ENCODE measurements at places on chromosomes 3 and 15.

DNA sequence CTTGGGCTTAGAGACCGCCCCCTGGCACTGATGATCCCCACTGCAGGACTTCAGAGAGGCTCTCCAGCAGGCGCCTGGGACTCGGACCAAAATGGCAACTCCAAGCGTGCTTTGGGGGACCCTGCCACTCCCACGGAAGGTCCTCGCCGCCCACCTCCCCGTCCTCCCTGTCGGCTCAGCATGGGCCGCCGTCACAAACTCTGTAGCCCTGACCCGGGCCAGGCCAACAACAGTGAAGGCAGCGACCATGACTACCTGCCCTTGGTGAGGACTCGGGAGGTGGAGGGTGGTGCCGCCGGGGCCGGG is 7.7 kb downstream of the ALG3 start:
- DNase-seq = no peak

GRCh38 chr3:10520072-10520471 is 14.7 kb upstream of the ATP2B2 start:
- DNase-seq = no peak

DNA sequence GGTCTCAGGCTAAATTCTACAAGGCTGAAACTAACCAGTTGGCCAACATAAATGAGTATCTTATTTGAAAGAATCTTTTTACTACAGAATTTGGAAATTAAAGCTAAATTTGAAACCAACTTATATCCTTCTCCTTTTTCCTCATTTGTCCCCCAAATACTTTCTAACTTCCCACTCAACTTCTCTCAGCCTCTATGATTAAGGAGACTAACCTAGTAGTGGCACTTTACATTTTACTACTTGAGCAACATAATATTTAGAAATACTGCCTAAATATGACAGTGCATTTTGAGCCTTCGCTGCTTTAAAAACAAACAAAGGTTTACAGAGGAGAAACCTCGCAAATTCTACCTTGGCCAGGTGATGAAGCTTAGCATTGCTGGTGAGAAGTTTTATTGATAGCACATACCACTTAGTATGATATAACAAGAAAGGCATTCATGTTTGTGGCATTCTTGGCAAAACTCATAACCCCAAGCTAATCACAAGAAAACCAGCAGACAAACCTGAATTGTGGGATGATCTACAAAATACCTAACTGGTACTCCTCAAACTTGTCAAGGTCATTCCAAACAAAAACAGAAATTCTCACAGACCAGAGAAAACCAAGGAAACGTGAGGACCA is 432.1 kb upstream of the CFAP20DC start:
- DNase-seq = no peak

DNA sequence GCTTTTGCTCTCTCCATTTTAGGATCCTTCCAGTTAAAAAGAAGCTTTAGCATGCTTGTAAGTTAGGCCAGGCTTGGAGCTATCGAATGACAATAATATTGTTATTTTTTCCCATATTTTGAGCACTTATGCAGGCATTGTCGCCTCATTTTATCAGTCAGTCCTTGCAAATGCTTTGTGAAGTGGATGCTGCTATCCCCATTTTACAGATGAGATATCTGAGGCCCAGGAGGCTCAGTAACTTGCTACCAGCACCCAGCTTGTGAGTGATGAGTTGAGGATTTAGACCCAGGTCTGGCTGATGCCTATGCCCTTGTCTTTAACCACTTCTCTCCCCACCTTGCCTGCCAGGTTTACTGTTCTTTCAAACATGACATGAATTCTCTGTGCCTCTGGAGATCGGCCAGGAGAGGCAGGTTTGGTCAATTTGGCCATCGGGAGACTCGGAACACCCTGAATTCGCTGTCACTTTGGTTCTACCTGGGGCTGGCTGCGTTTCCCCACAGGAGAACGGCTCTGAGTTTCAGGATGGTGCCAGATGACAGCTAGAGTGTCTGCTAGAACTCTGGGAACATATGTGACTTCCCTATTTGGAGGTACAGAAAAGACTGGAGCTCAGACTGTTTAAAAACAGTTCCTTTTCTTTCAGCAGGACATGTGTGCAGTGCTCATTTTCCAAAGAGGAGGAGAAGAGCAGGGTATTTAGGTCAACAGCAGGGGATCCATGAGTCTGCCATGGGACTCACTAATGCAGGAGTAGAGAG is 25.5 kb upstream of the ZNF710 start:
- no peak for DNase-seq

- DNase-seq = no peak
Observed at GRCh38 chr3:183692436-183692835, 5.2 kb upstream of the YEATS2 start.

GRCh38 chr3:123722021-123722420 is 137.2 kb upstream of the HACD2 start:
- no peak for DNase-seq

GRCh38 chr3:177333533-177334520 is 136.5 kb upstream of the TBL1XR1 start:
- no peak for DNase-seq

- no peak for DNase-seq
Observed at GRCh38 chr3:139044366-139045210, at the start of gene PRR23C. PRR23C (minus strand) TSS chr3:139044892; CDS start chr3:139044620, 272 bp downstream.

DNA sequence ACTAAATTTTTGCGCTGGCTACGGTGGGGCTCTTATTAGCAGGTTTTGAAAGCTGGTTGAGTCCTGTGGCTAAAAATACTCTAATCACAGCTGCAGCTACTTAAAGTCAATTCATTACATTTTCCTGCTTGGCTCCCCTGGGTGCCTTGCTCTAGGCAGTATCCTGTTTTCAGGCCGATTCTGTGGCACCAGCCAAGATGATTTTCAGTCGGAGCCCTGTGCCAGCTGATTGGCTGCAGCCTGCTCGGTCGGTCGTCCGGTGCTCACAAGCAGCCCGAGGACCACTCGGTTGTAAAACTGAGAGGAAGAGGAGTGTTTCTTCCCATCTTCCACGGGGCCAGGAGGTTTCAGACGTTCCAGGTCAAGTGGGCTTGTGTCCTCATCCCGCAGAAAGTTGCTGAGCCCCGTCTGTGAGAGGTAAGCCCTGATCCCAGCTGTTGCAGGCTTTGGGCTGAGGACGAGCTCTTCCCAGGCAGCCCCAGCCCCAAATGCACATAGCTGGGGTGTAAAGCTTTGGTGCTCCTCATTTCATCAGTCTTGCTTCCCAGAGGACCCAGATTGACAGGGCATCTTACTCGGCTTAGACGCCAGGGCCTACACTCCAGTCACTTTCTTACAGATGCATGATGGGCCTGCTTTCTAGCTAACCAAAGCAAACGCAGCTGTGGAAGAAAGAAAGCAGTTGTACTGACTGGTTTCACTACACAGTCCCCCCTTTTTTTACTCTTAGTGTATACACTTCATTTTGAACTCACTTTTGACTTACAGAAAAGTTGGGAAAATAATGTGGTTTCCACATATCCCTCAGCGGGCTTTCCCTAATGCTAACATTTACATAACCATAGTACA is 15.9 kb downstream of the LYSMD4 start:
- DNase-seq = no peak

DNA sequence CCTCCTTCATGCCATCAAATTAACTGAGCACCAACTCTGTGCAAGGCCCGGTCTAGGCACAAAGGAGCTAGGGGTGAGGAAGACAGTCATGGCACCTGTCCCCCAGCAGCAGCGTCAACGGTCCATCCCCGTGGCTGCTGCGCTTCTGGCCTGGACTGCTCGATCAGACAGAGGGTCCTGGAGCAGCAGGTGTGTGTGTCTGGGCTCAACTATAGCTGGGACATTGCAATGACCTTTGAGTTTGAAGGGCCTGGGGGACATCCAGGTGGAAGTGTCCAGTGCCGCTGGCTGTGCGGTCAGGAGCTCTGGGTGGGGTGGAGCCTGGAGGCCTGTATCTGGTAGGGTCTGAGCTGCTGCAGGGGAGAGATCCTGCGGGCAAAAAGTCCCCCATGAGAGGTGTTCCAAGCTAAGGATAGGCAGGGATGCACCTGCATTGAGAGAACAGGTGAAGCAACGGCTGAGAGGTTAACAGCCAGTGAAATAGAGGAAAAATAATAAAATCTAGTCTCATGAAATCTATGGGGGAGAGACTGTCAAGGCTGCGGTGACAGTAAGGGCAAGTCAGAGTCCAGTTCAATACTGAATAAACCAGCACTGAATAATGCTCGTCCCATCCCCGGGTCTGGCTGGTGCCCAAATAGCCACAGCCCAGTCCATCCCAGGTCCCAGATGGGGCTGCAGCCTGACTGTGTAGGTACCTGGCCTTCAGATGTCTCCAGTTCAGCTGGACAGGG is 25.4 kb upstream of the SLC41A3 start:
- no peak for DNase-seq

DNA sequence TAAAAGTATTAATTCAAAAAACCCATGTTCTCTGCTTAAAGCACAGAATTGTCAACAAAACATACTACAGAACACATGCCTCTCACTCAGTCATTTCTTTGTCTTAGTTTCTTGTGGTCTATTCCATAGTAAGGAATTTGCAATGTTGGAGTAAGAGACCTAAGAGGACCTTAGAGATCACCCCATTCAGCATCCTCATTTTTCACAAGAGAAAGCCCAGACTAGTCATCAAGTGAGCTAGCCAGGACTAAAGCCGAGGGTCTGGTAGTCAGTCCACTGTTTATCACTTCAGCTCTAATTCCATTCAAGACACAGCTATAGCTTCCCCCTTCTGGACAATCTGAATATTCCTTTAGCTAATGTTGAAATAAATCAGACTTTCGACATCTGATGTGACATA is 601.1 kb downstream of the FHIT start:
- DNase-seq = no peak

DNA sequence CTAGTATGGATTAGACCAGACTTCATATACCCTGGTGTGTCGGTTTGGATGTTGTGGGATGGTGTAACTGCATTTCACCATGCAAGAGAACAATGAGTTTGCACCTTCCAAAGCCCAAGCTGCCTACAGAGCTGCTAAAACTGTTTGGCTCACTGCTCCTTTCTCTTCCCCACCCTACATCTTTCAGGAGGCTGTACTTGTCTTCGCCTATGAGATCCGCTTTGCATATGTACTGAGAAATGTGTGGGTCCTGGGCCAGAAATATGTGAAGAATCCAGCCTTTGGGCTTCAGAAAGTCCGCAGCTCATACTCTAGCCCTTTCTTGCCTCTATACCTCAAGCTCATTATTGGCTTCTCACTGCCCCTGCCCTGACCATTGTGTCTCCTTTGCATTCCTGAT is 1060.0 kb downstream of the NTRK3 start:
- DNase-seq = no peak

DNA sequence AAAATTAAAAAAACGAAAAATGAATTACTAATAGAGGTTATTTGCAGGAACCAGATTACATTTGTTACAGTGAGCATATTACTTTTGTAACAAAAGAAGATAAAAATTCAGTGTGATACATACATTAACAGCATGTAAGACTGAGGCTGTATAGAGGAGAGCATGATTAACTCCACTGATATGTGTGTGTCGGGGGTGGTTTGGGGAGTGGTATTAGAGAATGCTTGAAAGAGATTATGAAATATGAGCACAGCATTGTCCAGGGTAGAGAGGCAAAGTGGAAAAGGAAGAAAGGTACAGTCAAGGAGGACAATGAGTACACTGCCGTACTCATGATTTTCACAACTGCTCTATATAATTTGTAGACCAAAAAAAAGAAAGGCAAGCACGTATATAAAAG is 62.9 kb upstream of the LRRFIP2 start:
- no peak for DNase-seq

GRCh38 chr3:56424885-56425284 is 43.4 kb downstream of the ERC2 start:
- no peak for DNase-seq

- DNase-seq = no peak
Observed at GRCh38 chr15:93523481-93523880, 434.5 kb upstream of the RGMA start.

- no peak for DNase-seq
Observed at GRCh38 chr15:76174654-76175053, 114.9 kb downstream of the TMEM266 start.

- DNase-seq = no peak
Observed at GRCh38 chr3:132641837-132642538, 17.6 kb downstream of the ACAD11 start.

DNA sequence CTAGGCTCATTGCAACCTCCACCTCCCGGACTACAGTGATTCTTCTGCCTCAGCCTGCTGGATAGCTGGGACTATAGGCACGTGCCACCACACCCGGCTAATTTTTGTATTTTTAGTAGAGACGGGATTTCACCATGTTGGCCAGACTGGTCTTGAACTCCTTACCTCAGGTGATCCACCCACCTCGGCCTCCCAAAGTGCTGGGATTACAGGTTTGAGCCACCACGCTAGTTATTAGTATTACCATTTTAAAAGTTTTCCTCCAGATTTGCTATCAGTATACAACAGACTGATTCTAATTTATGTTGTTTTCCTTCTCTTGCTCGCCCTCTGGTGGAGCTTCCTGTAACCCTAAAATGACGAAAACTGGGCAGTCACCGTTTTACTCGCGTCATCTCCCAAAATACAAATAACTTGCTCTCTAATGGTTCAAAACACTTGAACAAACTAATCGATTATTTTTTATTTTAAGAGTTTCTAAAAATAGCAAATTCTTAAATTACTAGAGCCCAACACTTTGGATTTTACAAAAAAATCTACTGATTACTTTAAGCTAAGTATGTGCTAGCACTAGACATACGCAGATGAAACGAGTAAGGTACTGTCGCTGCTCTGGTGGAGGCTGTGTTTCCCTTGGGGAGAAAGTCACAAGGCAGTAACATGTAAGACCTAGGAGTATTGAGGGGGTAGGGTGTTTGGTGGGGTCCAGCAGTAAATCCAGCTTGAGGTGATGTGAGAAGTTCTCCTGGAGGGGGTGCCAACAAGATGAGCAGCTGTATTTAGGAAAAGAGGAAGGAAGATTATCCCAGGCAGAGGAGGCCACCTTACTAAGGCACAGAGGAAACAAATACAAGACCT is 203.3 kb downstream of the MBNL1 start:
- DNase-seq = peak; percentile 35

- DNase-seq = no peak
Observed at GRCh38 chr3:163482695-163483094, 1595.6 kb downstream of the SI start.

DNA sequence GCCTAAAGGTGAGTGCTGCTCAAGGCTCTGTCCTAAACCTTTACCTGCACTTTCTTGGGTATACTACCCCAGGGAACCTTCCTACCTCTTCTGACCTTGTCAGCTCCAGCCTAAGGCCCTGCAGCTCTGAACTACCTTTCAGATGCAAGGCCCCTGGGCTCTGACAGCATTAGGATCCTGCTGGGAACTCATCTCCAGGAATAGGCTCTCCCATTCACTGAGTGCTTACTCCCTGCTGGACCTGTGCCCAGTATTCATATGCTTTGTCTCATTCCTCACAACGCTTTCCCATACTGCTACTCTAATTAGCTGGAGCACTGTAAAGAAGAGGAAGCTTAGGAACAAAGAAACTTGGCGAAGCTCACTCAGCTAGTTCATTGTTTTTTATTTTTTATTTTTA is 53.8 kb upstream of the RAB6B start:
- no peak for DNase-seq
